ENCODE measurements at places on chromosomes 3 and 15.
A peak's percentile ranks its signal among the peaks of the same experiment; 100 is the strongest.

DNA sequence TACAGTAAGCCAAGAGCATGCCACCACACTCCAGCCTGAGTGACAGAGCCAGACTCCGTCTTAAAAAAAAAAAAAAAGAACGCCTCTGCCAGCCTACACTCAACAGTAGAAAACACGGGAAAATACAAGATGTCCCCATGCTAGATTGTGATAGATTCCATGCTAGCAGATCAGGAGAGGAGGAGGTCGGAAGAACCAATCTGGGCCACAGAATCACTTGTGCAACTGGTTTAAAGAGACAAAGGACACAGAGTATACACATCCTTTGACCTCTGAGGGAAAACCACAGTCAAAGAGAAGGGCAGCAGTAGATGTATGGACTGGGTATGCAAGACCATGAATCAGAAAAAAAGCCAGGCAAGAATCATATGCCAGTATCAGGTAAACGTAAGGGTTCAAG, 15.9 kb downstream of the TBL1XR1 start:
- no peak for DNase-seq

DNA sequence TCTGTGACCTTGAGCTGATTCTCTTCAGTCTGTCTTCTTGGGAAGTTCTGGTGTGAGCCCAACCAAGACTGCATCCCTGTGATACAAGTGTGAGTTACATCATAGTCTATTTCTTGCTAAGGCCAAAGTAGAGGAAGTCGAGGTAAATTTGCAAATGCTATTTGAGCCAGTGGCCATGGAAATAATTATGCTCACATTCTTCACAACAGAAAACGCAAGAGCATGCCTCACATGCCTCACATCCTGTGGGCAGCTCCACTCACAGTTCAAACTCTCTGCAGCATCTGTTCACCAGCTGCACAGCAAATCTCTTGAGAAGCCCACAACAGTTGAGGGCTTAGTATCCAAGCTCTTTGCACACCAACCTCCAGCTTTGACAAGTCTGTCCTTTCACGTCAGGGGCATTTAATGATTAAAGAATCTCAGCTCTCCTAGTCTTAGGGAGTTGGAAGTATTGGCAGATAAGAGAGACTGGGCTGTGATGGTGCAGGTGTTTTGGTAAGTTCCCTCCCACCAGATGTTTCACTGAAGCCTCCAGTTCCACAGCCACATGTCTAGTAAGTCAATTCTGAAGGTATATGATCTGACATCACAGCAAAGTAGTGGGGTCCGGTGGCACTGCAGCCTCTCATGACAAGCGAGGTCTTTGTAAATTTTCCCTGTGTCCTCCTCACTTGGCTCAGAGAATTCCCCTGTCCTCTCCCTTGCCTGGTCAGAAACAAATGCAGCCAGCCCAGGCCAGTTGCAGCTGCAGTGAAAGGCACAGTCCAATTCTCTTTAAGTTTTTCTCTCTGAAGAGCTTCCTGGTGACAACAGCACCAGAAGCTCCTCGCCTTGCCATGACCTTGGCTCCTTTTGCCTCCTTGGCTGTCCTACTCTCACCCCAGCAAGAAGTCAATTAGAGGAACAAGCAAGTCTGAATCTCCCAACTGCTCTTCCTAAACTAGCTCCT, 166.1 kb downstream of the SSR3 start:
- peak; percentile 100 for DNase-seq

DNA sequence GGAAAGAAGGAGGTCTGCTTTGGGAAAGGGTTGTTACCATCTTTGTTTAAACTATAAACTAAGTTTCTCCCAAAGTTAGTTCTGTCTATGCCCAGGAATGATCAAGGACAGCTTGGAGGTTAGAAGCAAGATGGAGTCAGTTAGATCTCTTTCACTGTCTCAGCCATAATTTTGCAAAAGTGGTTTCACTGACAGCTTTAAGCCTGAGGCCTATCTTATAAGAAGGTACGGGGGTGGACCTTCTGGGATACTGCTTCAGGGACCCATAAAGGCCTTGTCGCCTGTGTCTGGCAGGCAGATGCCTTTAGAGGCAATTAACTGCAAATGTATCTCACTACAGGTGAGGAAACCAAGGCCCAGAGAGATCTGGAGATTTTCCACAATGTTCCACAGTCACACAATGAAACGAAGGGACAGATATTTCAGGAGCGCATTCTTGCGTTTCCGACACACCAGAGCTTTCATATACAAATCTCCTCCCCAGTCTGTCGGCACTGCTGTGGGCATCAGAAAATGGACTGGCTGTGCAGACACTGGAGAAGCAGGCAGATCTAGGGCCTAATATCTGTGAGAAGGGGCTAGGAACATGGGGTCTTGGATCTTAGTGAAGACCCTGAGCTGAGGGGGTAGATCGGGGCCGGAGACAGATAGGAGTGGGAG, 169.5 kb upstream of the SMAD3 start:
- no peak for DNase-seq

GRCh38 chr3:142866841-142867631, 21.8 kb downstream of the PCOLCE2 start:
- DNase-seq = no peak

- DNase-seq = no peak
Measured at GRCh38 chr3:55854494-55854893, 367.4 kb upstream of the WNT5A start.

DNA sequence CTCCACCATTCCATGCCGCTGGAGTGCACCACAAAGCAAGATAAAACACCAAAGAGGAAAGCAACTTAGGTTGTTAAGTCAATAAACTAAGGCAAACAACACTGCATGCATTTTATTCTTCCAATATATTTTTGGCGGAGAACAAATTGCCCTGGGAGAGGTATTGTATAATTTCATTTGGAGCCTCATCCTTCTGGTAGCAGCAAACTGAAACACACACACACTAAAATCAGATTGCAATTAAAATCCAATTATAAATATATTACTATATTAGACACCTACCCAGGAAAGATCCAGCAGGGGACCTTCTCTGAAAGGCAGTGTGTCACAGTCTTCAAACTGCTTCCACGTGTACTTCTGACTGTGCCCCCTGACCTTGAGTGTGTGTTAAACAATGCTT, 102.3 kb downstream of the RORA start:
- no peak for DNase-seq

- DNase-seq = no peak
Measured at GRCh38 chr15:43212299-43212698, 8.5 kb downstream of the EPB42 start.

- no peak for DNase-seq
Measured at GRCh38 chr3:45841420-45841756, 531 bp downstream of the LZTFL1 start.

DNA sequence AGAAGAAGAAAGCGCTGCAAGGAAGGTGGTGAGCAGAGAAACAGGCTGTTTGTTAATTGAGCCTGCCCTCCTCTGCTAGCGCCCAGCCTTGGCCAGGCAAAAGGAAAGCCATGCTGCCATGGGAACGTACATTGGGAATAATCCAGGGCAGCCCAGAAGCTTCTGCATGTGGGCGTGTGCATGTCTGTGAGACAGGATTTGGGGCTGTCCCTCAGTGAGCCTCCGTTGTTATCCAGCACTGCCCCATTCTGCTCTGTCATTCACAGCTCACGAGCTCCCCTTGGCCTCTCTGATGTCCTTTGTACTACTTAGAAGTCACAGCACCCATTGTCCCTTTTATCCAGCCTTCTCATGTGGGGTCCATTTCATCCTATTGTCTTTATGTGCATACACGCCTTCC, 239.1 kb upstream of the ROPN1 start:
- no peak for DNase-seq

- no peak for DNase-seq
Measured at GRCh38 chr3:163708428-163708827, 1369.9 kb downstream of the SI start.

DNA sequence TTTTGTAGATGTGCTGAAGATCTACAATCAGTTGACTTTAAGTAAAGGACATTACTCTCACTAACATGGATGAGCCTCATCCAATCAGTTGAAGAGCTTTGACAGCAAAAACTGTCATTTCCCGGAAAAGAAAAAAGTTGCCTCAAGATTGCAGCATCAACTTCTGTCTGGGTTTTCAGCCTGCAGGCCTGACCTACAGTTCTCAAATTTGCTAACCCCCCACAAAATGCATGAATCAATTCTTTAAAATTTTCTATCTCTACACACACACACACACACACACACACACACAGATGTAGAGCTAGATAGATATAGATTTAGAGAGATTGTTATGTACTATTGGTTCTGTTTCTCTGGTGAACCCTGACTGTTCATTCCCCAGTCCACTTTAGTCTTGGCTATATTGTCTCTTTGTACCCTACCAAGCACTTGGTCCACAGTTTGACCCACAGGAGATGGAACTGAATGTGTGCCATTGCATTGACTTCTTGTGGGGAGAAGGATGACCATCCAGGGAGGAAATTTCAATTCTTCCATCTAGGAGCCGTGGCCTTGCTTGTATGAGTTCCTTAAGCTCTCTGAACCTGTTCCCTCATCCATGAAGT, 228.3 kb downstream of the CLSTN2 start:
- DNase-seq = no peak

DNA sequence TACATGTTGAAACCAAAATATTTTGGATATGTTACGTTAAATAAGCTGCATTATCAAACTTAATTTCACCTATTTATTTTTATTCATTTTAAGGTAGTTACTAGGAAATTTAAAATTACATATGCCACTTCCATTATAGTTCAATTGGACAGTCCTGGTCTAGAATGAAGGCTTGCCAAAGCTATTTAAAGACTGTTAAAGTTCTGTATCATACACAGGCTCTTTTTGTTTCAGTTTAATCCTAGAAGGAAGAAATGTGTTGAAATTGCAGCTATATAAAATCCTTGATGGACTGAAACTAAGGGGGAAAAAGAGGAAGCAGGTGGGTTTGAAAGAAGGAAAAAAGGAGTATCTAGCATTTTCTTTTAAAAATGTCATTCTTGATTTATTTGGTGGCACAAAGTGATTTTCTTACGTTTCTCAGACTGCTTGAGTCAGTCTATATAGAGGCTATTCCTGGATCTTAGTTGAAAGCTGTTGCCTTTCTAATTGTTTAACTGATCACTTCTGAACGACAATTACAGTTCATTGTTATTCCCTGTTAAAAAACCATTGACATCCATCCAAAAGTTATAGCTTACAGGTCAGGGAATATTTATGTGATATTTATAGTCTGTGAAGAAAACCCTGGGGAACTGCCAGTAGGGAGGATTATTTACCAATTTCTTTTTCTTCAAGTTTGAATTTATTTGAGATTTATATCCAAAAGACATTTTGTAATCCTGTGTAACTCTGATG, 195.0 kb downstream of the RORA start:
- DNase-seq = no peak

GRCh38 chr3:128784232-128784631, 58.2 kb downstream of the RAB7A start:
- DNase-seq = no peak

DNA sequence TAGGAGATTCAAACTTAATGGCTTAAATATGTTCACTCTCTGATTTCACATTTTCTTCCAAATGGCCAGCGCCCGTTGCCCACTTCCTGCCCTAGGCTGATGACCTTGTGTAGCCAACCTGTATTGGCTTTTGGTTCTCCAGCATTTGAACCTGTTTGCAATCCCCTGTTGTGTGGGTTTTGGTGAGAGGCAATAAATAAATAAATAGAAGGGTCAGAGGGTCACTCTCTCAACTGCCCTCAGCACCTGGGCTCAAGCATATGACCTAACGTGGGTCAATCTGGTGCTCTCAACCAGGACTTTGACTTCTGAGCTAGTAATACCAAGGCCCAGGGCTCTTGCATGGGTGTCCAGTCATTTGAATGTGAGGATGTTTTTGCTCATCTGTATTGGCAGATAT, 1.8 kb upstream of the SRP14 start:
- no peak for DNase-seq

GRCh38 chr3:114019486-114019885, 36.8 kb downstream of the CCDC191 start:
- DNase-seq = no peak

- DNase-seq = peak; percentile 17
Measured at GRCh38 chr15:55357774-55358173, 38.8 kb downstream of the PIGB start.

DNA sequence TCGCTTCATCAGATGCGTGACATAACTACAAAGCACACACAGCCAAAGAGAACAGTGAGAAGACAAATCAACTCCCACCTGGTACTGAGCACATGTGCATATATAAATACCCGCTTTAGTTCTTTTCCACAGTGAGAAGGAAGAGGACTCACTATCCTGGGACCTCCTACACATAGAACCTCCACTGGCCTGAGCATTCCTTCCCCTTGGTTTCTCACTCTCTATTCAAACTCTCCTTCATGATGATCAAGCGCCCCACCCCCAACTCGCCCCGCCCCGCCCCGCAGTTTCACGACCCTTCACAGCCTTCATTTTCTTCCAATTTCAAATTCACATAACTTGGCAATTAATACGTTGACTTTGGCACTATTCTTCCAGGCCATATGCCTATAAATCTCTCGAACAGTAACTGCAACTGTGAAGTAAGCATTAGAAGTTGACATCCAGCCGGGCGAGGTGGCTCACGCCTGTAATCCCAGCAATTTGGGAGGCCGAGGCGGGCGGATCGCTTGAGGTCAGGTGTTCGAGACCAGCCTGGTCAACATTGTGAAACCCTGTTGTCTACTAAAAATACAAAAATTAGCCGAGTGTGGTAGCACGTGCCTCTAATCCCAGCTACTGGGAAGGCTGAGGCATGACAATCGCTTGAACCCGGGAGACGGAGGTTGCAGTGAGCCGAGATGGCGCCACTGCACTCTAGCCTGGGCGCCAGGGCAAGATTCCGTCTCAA, 1.1 kb downstream of the RPS17 start:
- no peak for DNase-seq

DNA sequence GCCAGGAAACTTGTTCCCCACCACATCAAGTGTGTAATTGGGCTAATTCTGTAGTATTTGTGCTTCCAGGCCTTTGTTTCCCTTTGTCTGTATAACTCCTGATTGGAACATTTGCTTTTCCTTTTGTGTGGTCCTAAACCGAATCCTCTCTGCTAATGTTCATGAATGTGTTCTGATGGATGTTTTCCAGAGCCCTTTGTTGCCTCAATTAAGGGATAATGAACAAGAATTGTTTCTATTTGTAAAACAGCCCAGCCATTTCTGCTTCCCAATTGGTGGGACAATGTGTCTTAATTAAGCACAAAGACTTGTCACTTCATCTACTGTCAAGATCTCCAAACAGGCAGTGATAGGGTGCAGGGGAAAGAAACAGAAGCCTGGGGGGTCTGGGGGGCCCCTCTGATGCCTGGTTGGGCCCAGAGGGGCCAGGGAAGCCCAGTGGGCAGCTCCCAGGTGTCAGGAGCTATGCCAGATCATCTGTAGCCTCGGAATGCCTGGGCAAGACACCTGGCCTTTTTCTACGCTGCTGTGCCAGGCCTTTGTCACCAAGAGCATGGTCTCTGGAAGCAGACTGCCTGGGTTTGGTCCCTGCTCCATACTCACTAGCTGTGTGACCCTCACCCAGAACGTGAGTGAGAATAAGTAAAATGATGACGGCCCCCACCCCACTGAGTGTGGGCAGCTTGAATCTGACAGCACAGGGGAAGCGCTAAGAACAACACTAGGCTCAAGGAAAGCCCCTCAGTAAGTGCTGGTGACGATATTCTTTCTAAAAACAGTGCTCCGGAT, 116.6 kb upstream of the PRR20G start:
- no peak for DNase-seq
